Adipocyte (in vitro differentiated cells): ENCODE measurements at places on chromosomes 3 and 15.

DNA sequence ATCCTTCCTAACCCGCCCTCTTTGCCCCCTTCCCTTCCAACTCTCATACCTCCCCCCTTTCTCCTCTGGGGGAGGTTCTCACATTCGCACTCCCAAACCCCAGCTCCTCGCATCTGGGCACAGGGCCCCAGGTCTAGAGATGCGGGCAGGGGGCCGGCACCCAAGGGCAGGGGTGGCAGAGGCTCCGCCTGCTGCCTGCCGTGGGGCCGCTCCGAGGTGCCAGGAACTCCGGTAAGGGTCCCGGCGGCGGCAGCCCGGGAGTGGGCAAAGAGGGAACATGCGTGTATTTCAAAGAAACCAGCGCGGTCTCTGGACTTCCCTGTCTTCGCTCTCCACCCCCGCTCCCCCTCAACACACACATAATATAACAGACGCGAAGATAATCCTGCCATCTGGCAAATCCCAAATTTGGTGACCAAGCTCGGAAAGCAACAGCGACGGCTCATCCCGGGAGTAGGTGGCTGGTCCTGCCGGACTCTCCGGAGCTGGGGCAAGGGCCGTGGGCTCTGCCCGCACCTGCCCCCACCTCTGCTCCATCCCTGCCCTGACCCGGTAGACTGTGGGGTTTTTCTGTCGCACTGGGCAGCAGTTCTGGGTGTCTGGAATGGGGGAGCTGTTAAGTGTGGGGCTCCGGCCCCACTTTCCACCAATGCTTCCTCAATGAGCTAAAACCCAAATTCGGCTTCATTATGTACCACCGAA lies 31.0 kb downstream of the NR2F2 start:
- no peak for DNase-seq

- peak; percentile 52 for DNase-seq
Observed at GRCh38 chr3:116445311-116445841, at the start of gene LSAMP. LSAMP (minus strand) TSS chr3:116445487.

- DNase-seq = peak; percentile 23
Observed at GRCh38 chr15:45612790-45613415, 21.9 kb upstream of the SQOR start.

DNA sequence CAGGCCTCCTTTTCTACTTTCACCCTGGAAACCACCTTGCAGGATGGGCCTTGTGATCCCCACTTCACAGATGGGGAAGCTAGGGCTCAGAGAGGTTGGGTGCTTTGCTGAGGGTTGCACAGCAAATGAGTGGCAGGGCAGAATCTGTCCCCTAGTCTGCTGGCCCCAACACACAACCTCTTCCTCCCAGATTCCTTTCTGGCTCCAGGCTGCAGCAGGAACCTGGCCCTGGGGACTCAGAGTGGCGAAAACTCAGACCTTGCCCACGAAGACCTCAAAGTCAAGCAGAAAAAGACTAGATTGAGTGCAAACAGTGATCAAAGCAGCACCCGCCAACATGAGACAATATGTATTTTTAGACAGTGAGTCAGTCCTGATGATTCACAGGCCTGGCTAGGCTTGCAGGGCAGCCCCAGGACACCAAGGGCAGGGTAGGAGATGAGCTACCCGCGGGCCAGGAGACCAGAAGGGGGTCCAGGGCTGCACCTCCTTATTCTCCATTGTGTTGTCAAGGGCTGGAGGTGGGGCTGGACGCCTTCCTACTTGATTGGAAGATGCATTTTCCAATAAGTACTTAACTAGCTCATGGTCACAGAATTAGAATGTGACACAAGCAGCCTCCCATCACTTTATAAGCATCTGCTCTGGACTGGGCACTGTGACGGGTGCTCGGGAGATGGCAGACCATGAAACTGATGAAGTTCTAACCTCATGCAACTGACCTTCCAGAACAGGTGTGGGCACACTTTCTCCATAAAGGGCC lies 23.9 kb downstream of the GOLGA6L2 start:
- DNase-seq = no peak

DNA sequence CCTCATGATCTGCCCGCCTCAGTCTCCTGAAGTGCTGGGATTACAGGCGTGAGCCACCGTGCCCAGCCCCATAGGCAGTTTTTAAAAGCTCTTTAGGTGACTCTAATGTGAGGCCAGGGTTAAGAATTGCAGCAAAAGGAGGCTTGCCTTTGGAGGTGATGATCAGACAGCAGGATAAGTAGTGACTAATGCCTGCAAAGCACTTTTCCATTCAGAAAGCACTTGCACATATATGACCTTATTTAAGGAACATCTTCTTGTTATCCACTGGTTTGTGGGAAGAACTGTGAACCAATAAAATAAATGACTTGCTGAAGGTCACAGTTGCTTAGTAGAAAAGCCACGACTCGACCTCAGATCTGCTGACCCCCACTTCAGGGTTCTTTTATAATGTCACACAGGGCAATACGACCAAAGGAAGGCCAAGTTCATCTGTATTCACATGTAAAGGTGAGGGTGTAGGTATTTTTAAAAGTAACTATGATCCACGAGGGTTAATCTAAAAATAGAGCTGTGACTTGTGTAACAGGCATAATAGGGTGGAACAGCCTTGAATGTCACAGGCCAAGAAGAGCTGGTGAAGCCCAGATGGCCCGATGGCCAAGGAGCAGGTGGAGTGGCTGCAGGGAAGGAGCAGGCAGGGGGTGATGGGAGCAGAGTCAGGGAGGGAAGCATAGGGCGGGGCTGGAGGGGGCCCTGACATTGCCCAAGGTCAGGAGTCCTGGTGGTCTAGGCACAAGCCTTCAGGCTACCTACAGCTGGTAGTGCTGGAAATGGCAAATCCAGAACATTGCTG lies 24.4 kb downstream of the LARP6 start:
- DNase-seq = no peak

GRCh38 chr3:24351779-24352469 lies 142.7 kb downstream of the THRB start:
- peak; percentile 15 for DNase-seq

- no peak for DNase-seq
Observed at GRCh38 chr3:16264174-16264707, 502 bp downstream of the DPH3 start.

GRCh38 chr3:51940648-51941462 lies 849 bp downstream of the RRP9 start:
- peak; percentile 73 for DNase-seq

- DNase-seq = peak; percentile 39
Observed at GRCh38 chr3:66386925-66387650, 113.7 kb downstream of the LRIG1 start.

GRCh38 chr15:37098468-37099318 lies 1.7 kb downstream of the MEIS2 start:
- DNase-seq = peak; percentile 71

DNA sequence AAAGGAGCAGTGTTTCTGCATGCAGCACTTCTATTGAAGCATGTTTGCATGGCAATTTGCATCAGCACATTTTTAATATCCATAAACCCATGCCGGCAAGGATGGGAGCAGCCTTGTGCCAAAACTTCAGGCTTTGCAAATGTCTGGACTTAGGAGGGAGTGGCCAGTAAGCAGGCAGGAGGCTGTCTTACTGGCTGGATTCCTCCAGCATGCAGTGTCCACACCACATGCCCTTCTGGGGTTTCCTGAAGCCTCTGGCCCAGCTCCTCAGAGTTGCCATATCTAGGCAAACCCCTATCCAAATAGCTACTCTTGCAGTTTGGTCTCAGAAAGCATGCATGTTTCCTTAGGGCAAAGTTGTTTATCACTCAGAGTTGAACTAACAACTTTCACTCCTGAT lies 139.1 kb upstream of the MRPS22 start:
- DNase-seq = peak; percentile 7

DNA sequence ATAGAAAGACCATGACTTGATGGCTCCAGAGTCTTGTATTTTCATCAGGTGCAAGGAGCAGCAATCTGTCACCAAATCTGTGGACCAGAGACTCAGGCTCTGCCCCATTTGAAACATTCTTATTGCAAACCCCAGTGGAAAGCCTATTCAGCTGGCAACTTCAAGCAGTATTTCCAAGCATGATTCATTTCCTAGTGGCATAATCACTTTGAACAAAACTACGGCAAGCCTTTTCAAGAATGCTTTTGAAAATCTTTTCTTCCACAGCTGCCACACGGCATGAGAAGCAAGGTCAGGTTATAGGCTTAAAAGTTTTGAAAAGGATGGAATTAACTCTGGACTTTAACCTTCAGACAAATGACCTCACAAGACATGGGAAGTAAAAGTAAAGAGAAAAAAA lies 122.0 kb upstream of the BFSP2 start:
- peak; percentile 40 for DNase-seq

DNA sequence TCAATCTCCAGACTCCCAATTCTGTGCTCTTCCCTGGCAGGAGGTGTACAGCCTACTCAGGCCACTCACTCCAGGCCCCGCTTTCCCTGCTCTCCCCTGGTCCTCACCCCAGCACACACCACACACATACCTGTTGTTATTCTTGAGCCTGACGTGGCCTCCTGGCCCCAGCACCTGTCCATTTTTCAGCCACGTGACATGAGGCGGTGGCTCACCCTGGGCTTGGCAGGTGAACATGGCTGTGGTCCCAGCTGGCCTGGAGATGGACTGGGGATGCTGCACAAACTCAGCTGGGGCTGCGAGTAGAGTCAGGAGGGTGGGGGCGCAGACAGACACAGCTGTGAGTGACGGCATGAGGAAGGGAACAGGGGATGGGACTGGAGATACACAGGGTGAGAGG lies 27.3 kb downstream of the RNU5B-1 start:
- DNase-seq = no peak

DNA sequence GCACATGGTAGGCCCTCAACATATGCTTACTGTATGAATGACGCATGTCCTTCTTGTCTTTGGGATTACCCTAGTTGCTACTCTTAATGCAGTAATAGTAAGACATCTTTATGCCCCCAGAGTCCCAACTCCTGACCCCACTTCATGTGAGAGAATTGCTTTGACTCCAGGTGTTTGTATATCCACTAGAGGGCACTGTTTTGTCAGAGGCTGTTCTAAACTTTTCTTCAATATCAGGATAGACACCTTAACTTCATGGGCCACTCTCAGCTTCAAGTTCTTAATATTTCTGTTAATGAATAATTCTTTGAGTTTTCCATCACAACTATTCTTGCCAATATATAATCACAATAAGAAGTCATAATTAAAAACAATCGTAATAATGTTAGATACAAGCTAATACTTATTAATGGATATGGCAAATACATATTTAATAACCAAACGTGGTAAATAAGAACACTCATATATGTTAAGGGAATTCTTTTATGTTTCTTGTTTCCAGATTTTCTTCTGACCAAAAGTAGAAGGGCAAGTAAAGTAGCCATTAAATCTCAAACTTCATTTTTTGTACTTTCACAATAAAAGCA lies 337.2 kb upstream of the DNAJC19 start:
- DNase-seq = peak; percentile 0

DNA sequence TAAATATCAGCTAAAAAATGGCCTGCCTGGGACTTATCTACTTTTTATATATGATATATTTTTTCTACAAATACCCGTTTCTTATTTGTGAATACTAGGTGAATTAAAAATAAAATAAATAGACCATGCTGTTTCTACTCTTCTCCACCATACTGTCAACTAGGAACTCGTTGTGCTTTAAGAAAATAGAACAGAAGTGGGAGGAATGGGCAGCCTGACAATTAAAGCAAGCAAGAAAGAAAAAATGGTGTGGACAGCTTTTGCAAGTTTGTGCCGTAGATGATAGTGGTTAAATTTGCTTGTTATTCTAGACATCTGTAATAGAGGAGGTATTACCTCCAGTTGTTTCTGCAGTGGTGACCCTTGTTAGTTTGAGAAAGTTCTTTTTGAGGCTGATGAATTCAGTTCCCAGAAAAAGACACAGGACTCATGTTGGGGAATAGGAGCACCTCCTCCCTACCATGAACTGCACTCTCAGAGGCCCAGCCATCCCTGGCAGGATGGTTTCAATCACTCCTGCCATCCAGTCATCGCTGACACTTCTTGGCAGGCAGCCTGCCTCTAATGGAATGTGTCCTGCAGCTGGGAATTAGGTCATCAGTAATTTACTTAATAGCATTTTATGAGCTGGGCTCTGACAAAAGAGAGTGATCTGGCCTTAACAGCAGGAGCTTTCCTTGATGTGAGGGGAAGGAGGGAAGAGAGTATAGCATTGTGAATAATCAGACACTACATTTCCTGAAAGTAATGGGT lies 105.0 kb upstream of the GAP43 start:
- DNase-seq = peak; percentile 41

DNA sequence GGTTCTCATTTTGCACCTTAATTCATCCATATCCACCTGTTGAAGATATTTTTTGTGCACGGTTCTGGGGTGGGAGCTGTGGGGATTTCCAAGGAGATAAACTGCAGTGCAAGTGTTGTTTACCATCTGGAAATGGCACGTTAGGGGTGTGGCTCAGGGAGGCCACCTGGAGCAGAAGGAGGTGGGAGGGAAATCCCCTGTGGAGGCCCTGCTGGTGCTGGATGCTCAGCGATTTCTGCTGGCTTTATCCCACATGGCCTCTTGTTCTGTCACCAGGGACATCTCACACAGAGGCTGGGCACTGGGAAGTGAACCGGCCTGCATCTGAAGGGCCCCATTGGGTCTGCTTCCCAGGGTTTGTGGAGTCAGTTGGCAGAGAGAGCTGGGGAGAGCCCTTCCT lies 24.3 kb downstream of the TRPM1 start:
- no peak for DNase-seq

DNA sequence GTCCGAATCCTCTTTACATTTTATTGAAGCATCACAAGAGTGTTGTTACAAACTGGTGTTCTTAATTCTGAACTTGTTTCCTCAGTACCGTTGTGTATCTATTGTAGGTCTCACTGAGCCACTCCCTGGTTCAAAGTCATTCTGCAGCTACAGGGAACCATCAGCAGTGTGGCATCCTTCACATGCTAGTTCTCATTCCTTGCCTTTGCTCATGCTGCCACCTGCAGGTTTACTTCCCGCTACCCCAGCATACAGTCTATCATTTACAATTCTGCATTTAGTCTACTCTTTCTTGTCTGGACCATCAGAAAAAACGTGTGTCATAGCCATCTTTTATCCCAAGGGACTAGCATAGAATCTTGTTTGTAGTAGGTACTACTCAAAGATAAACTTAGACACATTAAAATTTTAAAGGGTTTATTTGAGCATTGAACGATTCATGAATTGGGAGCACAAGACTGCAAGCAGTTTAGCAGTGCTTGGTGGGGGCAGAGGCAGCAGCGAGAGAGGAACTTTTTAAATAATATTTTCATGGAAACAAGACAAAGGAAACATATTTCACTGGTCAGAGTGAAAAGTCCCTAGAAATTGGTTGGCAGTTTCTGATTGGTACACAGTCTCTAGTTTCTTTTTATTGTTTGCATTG lies 402.1 kb downstream of the CADM2 start:
- DNase-seq = no peak

GRCh38 chr3:166836836-166837235 lies 543.3 kb downstream of the ZBBX start:
- DNase-seq = no peak

- no peak for DNase-seq
Observed at GRCh38 chr15:40357246-40357645, 773 bp upstream of the DISP2 start.

DNA sequence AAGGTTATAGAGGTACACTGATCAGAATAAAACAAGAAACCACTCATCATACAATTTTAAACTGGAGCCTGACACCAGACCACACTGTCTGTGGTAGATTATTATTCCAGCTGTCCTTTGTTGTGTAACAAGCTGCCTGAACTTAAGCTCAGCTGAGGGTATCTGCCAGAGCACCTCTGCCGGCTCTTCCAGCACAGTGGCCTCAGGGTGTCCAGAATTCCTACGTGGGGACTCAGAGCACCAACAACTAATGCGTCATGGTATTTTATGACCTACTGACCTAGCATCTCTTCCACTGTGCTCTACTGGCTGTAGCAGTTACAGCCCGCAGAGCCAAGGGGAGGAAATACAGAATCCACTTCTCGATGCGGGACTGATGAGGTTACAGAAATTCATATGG lies 15.6 kb upstream of the RAF1 start:
- peak; percentile 84 for DNase-seq
